ENCODE measurements at places on chromosomes 7 and 10. TPM values are rescaled to one million over a fixed set of nuclear protein-coding genes. Genes with fewer than 3 reads are reported as not detected.

SYT15B gene
- total RNA-seq: 1.0 TPM

FAM25A gene
- not detected for total RNA-seq

CAMK2B gene
- total RNA-seq: 79.7 TPM

GOLGA7B gene
- total RNA-seq: 11.7 TPM

- peak; percentile 39 for DNase-seq
Measured at GRCh38 chr7:149456506-149457421, 4.1 kb downstream of the ZNF777 start.

DNA sequence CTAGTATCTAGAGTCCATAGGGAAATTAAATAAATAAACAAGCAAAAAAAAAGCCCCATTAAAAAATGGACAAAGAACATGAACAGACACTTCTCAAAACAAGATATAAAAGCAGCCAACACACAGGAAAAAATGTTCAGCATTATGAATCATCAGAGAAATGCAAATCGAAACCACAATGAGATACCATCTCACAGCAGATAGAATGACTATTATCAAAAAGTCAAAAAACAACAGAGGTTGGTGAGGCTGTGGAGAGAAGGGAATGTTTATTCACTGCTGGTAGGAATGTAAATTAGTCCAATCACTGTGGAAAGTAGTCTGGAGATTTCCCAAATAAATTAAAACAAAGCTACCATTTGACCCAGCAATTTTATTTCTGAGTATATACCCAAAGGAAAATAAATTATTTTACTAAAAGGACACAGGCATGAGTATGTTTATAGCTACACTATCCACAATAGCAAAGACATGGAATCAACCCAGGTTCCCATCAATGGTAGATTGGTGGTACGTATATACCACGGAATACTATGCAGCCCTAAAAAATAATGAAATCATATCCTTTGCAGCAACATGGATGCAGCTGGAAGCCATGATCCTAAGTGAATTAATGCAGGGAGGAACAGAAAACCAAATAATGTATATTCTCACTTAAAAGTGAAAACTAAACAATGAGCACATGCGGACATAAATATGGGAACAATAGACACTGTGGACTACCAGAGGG, 366.5 kb upstream of the SEMA3C start:
- DNase-seq: no peak

GRCh38 chr10:118958984-118959925, 70.3 kb upstream of the NANOS1 start:
- peak; percentile 63 for DNase-seq

GRCh38 chr10:9301554-9301953, 1247.1 kb downstream of the GATA3 start:
- no peak for DNase-seq

GRCh38 chr10:19570991-19571390, 245.2 kb upstream of the PLXDC2 start:
- DNase-seq: no peak

DNA sequence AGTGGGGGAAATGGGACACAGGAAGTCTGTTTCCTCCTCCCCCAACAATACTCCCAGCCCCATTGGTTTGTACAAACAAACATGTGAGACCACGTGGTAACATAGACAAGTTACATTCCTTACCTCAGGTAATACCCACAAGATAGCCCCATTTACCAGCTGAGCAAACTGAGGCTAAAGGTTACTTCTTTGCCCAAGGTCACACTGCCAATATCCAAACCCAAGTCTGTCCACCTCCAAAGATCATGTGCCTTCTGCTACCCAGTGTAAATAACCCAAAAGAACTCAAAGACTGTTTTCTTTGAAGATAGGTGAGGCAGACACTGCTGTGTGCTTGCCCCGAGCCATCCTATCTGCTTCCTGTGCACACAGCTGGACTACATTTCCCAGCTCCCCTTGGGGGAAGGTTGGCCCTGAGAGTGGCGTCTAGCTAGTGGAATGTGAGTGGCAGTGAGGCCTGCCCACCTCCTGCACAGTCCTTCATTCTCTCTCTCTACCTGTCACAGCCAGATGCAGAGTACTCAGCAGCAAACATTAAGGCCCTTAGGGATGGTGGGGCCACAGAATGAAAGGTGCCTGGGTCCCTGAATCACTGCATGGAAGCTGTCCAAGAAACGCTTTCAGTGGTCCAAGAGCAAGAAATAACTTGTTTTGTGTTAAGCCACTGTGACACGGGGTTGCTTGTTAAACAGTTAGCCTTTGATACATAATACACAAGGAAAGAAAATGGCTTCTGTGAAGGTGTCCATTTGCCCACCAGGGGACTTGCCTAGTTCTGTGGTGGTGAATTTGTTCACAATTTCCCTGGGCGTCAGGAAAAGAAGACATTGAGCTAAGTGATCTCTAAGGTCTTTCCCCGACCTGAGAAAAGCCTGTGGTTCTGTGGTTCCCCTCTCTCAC, 257.7 kb upstream of the NFE2L3 start:
- no peak for DNase-seq

GRCh38 chr10:5361966-5362365, 2.8 kb upstream of the UCN3 start:
- DNase-seq: no peak

GRCh38 chr7:9921326-9921725, 1052.3 kb upstream of the PHF14 start:
- no peak for DNase-seq

- DNase-seq: peak; percentile 37
Measured at GRCh38 chr10:4541292-4541691, 284.7 kb upstream of the AKR1E2 start.

- no peak for DNase-seq
Measured at GRCh38 chr10:117726596-117727295, 184.2 kb downstream of the EMX2 start.

DNA sequence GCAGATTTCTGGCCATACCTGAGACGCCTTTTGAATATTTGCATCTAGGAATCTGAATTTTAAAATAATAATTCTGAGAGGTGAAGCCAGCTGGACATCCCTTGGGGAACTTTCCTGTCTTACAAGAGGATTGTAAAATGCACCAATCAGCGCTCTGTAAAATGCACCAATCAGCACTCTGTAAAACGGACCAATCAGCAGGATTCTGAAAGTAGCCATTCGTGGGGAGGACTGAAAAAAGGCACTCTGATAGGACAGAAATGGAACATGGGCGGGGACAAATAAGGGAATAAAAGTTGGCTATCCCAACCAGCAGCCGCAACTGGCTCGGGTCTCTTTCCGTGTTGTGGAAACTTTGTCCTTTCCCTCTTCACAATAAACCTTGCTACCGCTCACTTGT, 9.9 kb downstream of the PPIF start:
- no peak for DNase-seq

- DNase-seq: no peak
Measured at GRCh38 chr10:91495402-91495801, 85.3 kb downstream of the HECTD2 start.

DNA sequence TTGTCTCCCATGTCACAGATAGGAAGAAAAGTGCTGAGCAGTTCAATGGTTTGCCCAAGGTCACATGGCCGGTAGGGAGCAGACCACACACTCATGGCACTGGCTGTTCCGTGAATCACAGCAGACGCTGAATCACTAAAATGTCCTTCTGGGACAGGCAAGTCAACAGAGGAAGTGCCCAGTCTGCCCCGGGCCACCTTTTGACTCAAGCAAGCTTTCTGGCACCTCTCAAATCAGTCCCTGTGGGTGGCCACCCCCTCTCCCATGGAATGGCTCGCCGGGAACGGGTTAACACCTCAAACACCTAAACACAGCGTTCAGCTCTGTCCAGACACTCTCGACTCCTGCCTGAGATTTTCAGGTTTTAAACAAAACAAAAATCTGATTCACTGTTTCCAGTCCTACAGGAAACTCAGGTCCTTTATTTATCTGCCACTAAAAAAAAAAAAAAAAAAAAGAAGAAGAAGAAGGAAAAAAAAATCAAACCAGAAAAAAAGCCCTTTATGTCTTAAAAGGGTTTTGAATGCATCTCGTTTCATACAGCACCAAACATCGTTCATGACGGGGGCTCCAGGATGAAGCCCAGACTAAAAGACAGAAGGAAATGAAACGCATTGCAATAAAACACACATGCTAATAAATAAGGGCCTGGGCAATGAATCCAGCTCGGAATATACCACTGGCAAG, 15.5 kb downstream of the CARD11 start:
- peak; percentile 27 for DNase-seq

- no peak for DNase-seq
Measured at GRCh38 chr10:78624791-78625190, 444.0 kb upstream of the ZMIZ1 start.

Data from right cardiac atrium (tissue), 5 donors.